ENCODE measurements at places on chromosomes 7 and 10.

DNA sequence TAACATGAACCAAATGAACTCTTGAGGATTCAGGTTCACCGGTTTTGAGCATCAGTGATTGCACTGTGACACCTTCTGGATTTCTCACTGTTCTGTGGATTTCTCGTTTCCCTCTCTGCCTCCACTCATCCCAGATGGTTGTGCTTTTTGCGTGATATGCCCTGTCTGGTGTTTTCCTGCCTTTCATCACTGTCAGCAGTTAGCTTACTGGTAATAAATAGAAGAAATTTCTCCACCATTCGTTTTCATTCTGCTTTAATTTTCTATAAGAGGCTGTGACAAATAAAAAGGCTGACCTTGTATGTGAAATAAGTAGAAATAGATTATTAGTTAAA lies 16.2 kb downstream of the BPGM start:
- DNase-seq: no peak

GRCh38 chr10:123485341-123485960 lies 180.7 kb upstream of the GPR26 start:
- DNase-seq: no peak

GRCh38 chr7:108568801-108569380 lies 615 bp downstream of the THAP5 start:
- DNase-seq: no peak

DNA sequence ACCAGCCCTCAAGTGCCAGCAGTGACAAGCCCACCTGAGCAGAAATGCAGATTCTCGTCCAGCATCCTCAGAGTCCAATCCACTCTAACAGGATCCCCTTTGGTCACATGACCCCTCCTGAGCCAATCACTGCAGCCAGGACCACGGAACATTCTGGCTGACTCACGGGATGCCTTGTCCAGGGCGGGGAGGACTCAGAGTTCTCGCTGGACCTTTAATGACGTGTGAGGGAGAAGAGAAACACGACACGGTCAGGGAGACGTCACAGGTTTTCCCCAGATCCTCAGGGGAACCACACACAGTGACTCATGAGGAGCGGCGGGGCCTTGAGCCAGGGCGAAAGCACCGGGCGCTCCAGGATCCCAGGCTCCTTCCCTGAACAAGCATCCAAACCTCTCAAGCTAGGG lies 155.7 kb downstream of the PTPRN2 start:
- no peak for DNase-seq

Data from stimulated activated CD8-positive, alpha-beta memory T cell treated with anti-CD3 and anti-CD28 coated beads, Interleukin-12 subunit alpha, Interleukin-12 subunit beta, amount 100 ng/mL, for 1 hour (primary cell).